ENCODE measurements at places on chromosomes 3 and 15.

GRCh38 chr3:42700366-42701288 lies 2.0 kb downstream of the HHATL start:
- no peak for ATAC-seq

- peak; percentile 94 for ATAC-seq
Observed at GRCh38 chr3:189563853-189564563, 67.2 kb upstream of the TP63 start.

DNA sequence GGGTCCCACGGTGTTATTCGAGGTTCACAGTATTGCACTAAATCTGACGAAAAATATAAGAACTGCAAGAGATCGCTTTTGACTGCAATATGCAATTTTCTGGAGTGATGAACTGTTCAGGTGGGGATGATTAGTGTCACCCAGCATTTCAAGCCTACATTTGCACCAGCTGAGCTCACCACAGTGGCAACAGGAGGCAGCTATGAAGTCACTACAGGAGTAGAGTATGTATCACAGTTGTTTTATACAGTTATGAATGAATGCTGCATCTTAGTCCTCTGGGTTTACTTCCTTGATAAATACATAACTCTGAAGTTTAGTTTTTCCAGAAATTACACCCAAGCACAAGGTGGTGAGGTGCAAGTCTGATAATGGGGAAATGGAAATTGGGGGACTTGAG lies 69.6 kb downstream of the CHSY1 start:
- peak; percentile 66 for ATAC-seq

DNA sequence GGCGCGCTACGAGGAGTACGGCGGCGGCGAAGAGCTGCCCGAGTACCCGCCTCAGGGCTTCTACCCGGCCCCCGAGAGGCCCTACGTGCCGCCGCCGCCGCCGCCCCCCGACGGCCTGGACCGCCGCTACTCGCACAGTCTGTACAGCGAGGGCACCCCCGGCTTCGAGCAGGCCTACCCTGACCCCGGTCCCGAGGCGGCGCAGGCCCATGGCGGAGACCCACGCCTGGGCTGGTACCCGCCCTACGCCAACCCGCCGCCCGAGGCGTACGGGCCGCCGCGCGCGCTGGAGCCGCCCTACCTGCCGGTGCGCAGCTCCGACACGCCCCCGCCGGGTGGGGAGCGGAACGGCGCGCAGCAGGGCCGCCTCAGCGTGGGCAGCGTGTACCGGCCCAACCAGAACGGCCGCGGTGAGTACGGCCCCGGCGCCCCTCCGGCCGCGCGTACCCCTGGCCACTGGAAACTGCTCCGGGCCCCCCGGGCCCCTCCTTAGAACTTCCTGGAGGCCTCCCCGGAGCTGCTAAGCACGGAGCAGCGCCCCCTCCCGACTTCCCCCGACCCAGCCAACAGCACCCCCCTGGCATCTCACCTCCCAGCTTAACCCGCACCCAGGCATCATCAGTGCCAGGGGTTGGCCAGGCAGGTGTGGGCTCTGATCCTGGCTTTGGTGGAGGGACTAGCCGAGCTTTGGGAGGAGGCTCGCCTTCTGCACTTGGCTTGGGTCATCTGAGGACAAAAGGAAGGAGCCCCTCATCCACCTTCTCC lies 1.4 kb downstream of the LOXL1 start:
- ATAC-seq, result peak; percentile 82

DNA sequence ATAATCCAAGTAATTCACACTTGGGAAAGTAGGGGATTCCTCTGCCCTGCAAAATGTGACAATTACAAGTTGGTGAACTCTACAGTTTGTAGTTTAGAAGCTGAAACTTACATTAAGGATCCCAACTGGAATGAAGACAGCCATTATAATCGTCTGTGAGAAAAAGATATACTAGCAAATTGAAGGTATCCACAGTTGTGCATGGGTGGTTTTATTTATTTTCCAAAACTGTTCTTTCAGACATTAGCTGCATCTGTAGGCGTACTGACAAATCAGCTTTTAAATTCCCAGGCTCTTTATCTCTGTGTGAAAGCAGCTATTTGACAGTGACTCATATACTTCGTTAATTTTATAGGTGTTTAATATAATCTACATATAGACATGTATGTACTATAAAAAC lies 12.5 kb upstream of the ISL2 start:
- ATAC-seq, result no peak

DNA sequence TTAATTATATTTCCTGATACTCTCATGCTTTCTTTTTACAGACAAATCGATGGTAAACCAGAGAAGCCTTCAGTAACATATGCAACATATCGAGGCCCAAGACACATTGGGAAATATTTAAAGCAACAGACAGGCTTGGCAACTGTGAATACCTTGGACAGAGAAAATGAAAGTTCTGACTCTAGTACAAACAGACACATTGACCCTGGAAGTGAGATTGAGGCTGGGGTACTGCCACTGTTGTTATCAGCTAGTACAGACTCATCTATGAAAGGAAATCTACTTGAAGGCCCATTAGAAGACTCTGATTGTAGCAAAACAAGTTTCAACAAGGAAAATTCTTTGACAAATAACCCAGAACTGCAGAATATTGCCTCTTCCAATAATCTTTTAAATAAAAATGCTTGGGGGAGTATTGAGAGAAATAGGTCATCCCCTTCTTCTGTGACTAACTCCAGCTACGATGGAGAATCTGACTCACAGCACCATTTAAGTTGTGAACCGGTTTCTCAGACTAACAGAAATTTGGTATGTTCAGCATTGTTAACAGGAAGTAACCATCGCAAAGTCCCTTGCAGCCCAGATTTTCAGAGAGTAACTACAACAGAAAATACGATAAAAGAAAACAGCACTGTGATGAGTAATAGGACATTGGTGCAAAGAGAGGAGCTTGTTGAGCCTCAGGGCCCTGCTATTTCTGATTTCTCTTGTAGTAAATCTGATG lies 50.2 kb downstream of the CRYBG3 start:
- ATAC-seq, result peak; percentile 94

GRCh38 chr15:100707229-100707628 lies 104.8 kb downstream of the ASB7 start:
- ATAC-seq, result no peak

DNA sequence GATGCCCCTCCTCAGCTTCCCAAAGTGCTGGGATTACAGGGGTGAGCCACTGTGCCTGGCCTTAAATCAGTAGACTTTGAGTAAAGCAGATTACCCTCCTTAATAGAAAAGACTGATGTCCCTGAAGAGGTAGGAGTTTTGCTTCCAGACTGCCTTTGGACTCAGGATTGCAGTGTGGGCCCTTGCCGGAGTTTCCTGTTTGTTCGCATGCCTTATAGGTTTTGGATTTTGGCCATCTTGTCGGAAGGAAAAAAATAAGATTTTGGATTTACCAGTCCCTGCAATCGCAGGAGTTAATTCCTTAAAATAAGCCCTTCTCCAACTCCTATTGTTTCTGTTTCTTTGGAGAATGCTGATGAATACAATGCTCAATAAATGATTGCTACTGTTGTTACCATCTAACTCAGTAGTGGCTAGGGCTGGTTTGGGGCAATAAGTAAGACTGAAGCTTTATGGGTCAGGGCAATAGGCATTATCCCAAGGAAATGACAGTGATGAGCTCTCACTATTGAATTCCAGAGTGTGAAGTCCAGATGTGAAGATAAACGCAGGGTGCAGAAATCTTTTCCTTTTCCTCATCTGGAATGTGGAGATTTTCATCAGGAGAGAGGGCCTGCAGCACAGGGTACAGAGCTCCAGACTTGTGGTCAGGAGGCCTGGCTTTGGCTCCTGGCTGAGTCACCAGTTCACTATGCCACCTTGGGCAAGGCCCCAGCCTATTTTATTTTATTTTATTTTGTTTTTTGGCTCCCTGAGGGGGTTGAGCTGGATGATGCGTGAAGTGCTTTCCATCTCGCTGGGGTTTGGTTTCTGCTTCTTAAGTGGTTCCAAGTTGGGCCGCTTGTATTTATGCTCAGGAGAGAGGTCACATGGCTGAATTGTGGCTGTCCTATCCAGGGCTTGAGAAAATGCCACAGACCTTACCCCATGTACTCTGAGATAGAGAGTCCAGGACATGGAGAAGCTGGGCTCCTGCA lies 25.3 kb downstream of the FOXL2 start:
- ATAC-seq, result no peak

DNA sequence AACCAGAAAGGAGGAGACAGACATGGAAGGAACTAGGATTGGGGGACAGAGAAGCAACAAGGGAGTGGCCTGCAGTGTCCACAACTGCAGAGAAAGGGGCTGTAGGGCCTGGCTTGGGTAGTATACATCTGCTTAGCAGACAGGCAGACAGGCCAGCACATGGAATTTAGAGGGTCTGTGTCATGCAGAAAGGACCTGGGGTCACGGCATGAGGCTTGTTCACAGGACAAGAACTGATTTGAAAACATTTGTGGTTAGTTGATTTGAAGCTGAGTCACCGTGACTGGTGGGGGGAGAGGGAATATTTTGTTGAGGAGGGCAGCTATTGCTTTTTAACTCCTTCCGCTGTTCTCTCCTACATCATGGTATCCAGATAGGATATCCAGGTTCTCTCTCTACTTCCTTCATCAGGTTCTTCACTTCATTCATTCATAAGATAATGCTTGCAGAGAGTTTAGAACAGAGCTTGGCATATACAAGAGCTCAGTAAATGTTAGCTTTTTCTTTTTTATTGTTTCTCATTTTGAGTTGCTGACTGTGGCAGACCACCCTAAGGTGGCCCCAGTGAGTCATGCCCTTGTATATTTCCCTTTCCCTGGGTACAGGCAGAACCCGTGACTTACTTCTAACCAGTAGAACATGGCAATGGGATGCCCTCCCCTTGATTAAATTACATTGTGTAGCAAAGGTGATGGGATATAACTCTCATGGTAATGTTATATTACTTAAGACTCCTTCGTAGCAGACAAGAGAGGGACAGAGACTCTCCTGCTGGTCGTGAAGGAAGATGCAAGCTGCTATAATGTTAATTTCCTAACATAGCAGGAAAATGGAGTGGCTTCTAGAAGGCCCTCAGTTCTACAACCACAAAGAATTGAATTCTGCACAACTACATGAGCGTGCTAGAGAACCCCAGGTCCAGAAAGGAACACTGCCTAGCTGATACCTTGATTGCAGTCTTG lies 95.0 kb upstream of the NMNAT3 start:
- no peak for ATAC-seq

DNA sequence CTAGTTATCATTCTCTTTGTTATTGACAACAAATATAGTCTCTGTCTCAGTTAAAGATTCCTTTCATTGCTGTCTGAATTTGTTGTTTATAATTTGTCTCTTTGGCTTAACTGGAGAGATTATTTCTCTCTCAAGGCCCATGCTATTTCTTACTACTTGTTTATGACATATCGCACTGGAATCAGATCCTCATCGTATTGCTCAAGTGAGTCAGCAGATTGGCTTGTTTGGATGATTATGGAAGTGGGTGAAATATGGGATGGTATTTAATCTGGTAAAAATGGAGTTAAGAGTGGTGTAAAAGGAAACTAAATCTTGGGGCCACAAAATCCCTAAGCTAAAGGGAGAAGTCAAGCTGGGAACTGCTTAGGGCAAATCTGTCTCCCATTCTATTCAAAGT lies 613.1 kb downstream of the SI start:
- no peak for ATAC-seq

GRCh38 chr3:155418407-155418806 lies 124.9 kb upstream of the STRIT1 start:
- no peak for ATAC-seq

DNA sequence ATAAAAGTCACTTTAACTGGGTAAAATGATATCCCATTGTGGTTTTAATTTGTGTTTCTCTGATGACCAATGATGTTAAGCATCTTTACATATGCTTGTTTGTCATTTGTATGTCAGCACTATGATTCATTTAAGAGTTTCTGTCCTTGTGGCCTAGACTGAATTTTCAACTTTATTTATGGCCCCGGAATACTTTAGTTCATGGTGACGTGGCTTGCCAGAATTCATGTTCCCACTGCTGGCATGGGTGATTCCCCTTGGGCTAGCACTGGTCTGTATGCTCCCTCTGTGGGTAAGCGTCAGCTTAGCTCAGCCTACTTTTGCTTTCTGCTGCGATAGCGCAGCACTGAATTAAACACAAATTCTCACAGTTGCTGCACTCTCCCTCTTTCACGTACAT lies 436.3 kb upstream of the SGO1 start:
- no peak for ATAC-seq

- no peak for ATAC-seq
Observed at GRCh38 chr3:129583289-129583688, 23.2 kb downstream of the PLXND1 start.

GRCh38 chr3:155712008-155712407 lies 32.9 kb downstream of the PLCH1 start:
- ATAC-seq, result no peak

GRCh38 chr3:69825446-69825845 lies 86.2 kb downstream of the MITF start:
- ATAC-seq, result no peak

DNA sequence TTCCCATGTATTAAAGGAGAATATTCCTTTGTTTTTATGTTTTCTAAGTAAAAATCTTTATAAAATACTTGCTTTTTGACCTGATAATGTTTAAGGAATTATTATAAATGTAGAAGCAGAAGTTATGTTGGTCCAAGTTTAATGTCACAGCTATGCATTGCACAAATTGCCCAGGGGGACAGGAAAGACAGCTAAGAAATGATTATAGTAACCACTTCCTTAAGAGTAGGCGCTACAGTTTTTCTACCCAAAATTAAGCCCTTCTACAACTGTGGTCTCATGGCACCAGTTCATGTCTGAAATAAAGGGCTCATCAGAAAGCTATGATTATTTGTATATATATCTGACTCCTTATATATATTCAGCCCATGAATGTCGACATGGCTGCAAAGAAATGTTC lies 176.4 kb downstream of the GBE1 start:
- no peak for ATAC-seq

DNA sequence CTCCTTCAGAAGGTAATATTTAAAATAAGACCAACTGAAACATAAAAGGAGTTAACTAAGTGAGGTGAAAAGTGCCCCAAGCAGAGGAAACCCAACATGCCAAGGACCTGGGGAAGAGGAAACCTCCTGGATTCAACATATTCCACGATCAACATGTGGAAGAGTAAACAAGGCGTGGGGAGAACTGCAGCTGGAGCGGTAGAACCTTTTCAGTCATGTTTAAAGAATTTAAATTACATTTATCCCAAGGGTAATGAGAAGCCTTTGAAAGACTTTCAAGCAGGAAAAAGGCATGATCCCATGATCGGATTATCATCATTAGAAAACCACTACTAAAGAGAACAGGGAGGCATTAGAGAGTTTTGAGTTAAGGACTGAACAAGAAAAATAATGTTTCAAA lies 330.7 kb downstream of the FHIT start:
- no peak for ATAC-seq

- ATAC-seq, result no peak
Observed at GRCh38 chr15:62900071-62900802, 142.3 kb upstream of the TPM1 start.

GRCh38 chr3:102304550-102304949 lies 130.3 kb upstream of the ZPLD1 start:
- ATAC-seq, result no peak

DNA sequence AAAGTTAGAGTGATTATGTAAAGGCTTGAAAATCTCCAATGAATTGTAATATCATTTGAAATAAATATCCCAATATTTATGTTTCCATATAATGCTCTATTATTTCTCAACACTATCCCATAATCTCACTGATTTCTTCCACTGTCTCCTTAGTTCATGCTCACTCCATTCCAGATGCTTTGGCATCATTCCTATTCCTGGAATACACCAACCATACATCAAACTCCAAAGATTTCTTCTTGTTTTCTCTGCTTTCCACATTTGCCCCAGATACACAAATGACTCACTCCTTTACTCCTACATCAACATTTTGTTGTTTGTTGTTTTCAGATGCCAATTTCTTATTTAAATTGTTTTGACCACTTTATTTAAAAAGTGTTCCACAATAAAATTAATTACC lies 1390.8 kb downstream of the ZPLD1 start:
- no peak for ATAC-seq

Measured in activated CD4-positive, CD25-positive, alpha-beta regulatory T cell treated with anti-CD3 and anti-CD28 coated beads, Interleukin-2, amount 50 U/mL, for 24 hours (primary cell).